ENCODE measurements at places on chromosomes 5 and 9.

- DNase-seq: no peak
Observed at GRCh38 chr9:117546894-117547678, 132.2 kb upstream of the ASTN2 start.

DNA sequence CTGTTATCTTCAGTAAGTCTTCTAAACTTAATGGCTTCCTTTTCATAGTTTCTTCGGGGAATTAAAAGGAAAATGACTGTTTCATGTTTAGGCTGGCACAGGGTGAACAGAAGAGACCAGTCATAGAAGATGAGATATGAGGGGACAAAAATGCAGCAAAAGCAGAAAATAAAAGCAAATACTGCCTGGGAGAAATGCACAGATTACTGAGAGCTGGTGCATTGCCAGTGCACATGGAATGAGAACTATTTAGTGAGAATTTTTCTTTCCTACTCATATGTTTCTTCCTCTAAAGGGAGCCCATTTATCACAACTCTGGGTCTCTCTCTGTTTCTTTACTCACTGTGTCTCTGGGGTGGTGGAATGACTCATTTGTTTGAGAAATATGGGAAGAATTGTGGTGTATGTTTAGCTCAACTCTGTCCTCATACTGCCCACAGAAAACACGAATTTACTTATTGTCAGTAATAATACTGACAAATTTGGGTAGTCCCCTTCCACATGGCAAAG, 25.9 kb upstream of the ANKRD55 start:
- DNase-seq: no peak

GRCh38 chr5:168750926-168751325, 171.8 kb upstream of the PANK3 start:
- no peak for DNase-seq

GRCh38 chr5:8317335-8317734, 448.4 kb downstream of the MTRR start:
- no peak for DNase-seq

- DNase-seq: no peak
Observed at GRCh38 chr5:40834391-40834848, 602 bp downstream of the RPL37 start.

DNA sequence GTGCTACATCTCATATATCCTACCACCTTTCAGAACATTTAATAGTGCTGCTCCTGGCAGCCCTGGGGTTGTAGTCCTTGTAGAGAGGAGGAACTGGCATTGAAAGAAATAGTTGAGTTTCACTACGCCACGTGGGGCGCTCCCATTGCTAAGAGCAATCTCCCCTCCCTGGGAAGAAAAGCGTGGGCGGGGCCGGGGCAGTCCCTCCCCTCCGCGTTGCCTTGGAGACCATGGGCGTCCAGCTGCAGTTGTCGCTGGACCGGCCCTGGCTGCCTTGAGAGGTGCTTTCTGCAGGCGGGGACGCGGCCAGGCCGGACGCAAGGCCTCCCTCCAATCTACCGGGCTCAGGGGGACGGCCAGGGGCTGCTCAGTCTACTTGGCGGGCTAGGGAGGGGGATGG, 368 bp upstream of the CCDC180 start:
- no peak for DNase-seq

GRCh38 chr9:34701769-34702736, 7.9 kb downstream of the CCL21 start:
- DNase-seq: peak; percentile 59

DNA sequence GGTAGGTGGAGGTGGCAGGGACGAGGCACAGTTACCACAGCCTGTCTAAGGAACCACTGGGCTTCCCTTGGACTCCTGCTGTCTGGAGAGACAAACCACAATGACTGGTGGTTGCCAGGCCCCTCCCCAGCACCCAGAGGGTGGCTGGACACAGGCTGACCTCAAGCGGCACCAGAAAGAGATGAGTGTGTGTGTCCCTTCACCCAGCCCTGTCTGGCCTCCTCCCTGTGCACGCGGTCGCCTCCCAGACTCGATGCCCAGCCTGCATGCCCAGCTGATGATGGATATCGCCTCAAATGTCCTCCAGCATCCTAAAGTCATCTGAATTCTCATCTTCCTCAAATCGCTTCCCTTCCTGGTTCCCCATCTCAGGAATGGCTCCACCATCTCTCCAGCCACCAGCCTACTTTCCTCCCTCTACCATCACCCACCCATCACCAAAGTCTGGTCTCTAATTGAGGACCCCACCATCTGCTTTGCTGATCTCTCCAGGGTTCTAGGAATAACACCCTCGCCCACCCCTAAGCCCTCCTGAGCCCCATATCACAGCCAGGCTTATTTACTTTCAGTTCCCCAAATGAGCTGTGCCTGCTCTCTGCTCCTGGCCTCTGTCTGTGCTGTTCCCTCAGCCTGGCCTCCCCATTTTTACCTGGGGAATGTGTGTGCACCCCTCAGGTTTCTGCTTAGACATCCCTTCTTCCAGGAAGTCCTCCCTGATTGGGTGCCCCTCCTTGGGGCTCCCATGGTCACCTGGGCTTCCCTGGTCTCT, 52.5 kb upstream of the GGTA1 start:
- no peak for DNase-seq

DNA sequence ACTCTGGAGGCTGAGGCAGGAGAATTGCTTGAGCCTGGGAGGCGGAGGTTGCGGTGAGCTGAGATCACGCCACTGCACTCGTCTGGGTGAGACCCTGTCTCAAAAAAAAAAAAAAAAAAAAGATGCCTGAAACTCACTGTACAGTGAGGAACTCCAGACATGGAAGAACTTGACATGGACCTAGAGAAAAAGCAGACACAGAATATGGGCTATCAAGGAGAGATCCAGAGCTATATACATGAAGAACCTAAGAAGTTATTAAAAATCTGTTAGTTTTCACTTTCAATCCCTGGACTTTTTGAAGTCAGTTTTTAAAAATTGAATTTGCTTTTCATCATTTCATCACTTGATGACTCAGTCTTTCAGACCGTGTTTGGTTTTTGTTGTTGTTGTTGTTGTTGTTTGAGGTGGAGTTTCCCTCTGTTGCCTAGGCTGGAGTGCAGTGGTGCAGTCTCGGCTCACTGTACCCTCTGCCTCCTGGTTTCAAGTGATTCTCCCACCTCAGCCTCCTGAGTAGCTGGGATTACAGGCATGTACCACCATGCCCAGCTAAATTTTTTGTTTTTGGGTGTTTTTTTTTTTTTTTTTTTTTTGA, 20.3 kb downstream of the PAIP2 start:
- DNase-seq: no peak

DNA sequence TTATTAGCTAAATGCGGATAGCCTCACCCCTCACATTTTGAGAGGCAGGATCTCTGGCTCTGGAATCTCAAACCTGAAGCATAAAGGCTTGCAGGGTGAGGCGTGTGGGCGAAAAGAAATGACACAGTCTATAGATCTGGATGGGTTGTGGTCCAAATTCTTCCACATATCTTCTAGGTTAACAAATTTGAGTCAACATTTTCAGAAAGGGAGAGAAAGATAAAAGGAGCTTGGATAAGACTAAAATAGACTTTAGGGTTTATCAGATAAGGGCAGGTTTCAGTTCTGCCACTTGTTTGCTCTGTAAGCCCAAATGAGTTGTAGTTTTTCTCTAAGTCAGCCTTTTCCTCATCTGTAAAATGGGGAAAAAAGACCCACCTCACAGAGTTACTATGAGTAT, 220.9 kb downstream of the TRIM32 start:
- DNase-seq: no peak

GRCh38 chr5:119427060-119427459, 25.2 kb upstream of the HSD17B4 start:
- no peak for DNase-seq

GRCh38 chr9:131858147-131858546, 118.3 kb upstream of the RAPGEF1 start:
- no peak for DNase-seq

DNA sequence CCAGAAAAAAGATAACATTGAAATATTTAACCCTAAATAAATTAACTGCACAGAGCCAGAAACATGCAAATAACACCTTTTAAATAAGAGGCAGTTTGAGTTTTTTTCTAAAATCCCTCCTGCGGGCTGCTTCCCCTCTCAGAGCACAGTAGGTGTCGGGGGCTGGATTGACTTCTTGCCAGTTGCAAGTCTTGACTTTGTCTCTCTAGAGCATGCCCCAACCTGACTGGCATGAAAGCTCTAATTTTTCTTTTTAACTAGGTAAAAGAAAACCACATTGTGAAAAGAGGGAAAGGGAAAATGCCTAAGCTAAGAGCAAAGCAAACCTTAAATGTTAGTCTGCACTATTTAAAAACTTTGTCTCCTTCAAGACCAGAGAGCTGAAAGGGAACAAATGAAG, 46.4 kb upstream of the DNAH5 start:
- no peak for DNase-seq

DNA sequence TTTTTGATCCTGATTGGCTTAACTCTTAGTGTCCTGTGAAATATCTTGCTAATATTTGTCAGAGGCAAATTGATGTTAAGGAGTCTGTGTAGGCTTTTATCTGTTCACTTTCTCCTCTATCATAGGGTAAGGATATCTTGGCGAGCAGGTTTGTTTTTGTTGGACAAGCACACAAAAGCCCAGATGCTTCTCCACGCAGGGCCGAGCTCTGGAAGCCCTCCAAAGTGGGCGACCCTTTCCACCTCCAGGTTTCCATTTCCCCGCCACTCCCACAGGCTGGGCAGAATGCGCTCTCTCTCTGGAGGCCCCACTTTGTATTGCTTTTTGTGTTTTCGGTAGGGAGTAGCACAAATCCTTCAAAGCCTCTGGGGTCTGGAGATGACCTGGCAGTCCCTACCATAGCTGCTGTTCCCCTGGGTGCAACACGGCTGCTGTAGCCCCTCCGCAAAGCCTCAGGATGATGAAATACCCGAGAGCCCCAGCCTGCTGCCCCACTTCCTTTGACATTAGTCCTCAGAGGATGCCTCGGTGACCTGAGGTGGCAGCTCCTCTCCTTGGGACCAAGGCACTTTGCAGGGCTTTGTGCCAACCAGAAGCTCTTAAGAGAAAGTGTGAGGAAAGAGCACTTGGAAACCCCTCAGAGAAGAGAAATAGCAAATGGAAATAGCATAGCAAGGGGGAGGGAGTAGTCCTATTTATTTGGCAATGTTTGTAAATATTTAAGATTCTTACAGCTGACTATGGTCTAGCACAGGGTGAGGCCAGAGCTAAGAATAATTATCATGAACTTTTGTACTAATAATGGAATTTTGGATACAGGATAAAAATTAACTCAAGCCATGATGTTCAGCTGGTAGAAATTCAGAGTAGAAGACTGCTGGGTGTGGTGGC, 122.8 kb downstream of the ARHGEF28 start:
- DNase-seq: no peak

DNA sequence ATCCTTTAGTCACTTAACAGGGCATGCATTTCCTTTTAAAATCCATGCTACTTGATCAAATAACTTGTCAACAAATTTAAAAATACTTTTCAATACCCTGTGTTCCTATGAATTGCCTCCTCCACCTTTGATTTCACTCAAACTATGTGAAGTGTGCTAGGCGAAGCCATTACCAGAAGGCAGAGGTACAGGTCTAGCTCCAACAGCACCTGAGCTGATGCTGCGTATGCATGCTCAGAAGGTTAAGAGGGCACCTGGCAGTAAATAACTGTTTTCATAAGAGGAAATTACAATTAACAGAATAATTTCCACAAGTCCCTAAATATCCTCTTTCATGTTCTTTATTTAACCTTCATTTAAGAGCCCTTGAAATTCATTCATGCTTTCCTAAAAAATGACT, 251.8 kb downstream of the EFNA5 start:
- DNase-seq: no peak

- DNase-seq: no peak
Observed at GRCh38 chr5:6378766-6379103, 388 bp upstream of the MED10 start.

- no peak for DNase-seq
Observed at GRCh38 chr9:95224376-95225019, 93.0 kb downstream of the FANCC start.

GRCh38 chr9:72577212-72577753, 55.9 kb downstream of the TMC1 start:
- no peak for DNase-seq

- no peak for DNase-seq
Observed at GRCh38 chr9:70382709-70383605, 31.5 kb downstream of the KLF9 start.

DNA sequence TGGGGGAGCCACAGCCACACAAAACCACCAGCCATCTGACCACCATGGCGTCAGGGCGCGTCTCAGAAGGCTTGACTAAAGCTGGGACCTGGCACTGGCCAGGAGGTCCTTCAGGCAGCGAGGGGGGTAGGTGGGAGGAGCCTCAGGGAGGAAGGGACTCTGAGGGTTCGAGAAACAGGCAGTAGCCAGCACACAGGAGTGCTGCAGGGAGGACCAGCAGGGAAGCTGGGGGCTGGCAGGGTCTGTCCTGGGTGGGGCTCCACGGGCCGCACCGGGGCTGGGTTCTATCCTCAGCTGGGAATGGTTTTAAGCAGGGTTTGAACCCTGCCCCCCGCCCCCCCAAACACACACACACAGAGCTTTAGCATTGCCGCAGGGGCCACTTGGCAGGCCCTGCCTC, 7.4 kb downstream of the FAM163B start:
- DNase-seq: no peak

DNA sequence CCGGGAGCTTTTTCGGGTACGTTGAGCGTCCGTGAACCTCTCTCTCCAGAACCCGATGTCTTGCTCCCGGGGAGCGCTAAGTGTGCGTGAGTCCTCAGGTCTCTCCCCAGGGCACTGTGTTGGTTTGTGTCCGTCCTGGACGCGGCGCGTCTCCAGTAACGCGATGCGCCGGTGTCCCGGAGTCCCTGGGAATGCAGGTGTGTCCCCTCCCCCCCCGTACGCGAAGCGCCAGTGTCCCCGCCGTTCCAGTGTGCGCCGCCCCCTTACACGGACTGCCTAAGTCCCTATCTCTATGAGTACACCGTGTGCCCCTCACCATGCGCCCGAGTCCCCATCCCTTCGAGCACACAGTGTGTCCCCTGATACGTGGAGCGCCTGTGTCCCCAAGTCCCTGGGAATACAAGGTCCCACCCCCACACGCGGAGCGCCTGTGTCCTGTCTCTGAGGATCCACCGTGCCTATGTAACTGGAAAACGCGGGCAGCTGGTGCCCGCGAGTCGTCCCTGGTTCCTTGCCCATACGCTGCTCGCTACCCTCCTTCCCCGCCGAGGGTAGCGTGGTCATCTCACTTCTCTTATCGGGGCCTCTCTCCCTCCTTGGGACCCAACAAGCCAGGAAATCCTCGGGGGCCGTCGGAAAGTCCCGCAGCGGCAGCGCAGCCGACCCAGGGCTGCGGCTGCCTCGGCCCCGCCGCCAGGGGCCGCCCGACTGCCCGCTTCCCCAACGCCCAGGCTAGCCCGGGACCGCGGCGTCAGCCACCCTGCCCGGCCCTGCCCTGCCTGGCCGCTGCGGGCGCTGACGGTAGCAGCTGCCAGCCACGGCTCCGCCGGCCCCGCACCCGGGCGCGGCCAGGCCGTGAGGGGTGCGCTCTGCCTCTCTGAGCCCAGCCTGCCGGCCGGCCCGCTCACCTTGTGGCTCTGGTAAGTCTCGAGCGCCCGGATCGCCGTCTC, 709 bp downstream of the ELL2 start:
- peak; percentile 36 for DNase-seq

DNA sequence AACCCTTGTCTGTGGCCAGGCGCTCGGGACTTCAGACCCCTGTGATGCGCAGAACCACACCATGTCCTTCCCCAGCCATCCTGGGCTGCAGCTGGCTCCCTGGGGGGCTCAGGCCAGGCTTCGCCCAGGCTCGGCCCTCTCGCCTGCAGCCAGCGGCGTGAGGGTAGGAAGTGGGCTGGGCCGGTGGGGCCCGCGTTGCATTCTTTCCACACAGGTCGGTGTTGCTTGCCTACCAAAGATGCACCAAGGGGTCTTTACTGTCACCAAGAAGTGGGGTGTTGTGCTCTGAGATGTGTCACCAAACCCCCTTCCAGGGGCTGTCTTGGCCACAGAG, 48.3 kb upstream of the RNF130 start:
- no peak for DNase-seq

All from stimulated activated CD8-positive, alpha-beta memory T cell treated with anti-CD3 and anti-CD28 coated beads, Interleukin-4, amount 100 ng/mL, for 1 hour (primary cell).